ENCODE measurements at places on chromosomes 6 and 20.

GRCh38 chr20:36030149-36030548 lies 61.8 kb downstream of the CNBD2 start:
- H3K27me3 ChIP-seq = no peaks in the 10 kb centered on the region
- no peaks in the 10 kb centered on the region for H3K36me3 ChIP-seq
- H3K4me3 ChIP-seq = no peak overlapping the region

DNA sequence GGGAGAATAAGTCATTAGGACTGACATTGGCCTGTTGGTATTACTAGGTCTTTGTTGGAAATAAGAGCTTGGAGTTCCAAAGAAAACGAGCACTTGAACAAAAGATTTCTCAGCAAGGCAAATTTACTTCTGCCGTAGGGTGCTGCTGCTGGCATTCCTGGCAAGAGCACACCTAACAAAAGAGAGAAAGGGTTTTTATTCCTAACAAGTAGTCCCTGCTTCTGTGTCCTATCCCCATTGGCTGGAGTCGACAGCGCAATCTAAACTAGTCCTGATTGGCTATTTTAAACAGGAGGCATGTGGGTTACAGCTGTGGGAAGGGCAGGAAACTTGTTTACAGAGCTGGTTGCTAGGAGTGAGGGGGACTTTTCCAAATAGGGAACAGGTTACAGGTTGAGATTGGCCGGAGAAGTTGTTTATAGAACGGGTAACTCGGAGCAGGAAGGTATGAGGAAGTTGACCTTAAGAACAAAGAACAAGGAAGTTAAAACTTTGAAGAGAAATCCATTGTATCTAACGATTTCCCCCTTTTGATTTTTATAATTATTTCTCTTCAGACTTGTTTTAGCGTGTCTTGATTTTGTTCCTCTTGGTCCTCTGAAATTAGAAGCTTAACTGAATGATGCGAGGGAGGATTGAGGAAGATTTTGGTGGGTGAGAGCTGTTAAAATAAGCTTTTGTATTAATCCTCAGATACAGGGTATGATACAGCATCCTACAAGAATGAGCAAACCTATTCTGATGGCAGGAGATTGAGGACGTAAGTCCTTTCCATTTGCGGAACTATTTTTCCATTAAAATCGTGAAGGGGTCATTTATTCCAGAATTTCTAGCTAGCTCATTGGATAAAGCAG lies 3.4 kb upstream of the ZNFX1 start:
- H3K4me3 ChIP-seq = peak overlapping the region; percentile 97
- DNase-seq = no peak
- H3K4me1 ChIP-seq = peaks cover 85% of the 10 kb centered on the region
- peak overlapping the region; percentile 97 for H3K27ac ChIP-seq
- H3K27me3 ChIP-seq = peaks cover 39% of the 10 kb centered on the region

DNA sequence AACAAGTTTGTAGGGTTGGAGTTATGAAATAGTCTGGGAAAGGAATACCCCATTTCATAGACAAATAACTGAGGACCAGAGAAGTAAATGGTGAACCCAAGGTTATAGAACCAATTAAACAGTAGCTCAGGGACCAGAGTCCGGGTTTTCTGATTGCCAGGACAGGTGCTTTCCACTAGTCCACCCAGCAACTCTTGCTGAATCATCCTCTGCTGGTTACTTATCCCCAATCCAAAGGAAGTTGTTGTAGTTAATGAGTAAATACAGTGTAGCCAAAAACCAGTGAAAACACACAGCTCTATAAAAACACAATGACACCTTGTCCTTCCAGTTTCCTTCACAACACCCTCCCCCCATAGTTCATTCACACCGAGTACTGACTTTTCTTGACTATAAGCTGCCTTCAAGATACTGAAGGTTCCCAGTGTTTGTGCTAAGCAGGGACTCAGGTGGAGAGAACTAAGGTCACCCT lies 766 bp upstream of the TINAG start:
- DNase-seq = no peak
- no peak overlapping the region for H3K27ac ChIP-seq
- H3K4me3 ChIP-seq = no peak overlapping the region
- no peaks in the 10 kb centered on the region for H3K36me3 ChIP-seq
- no peaks in the 10 kb centered on the region for H3K27me3 ChIP-seq
- H3K4me1 ChIP-seq = no peaks in the 10 kb centered on the region

- H3K27ac ChIP-seq = no peak overlapping the region
- H3K4me1 ChIP-seq = no peaks in the 10 kb centered on the region
- no peaks in the 10 kb centered on the region for H3K36me3 ChIP-seq
- DNase-seq = no peak
- no peak overlapping the region for H3K4me3 ChIP-seq
- no peaks in the 10 kb centered on the region for H3K27me3 ChIP-seq
These were observed 316.1 kb upstream of the PRDM1 start for GRCh38 chr6:105769987-105770386.

Data from neural crest cell (in vitro differentiated cells).